Effector CD8-positive, alpha-beta T cell (primary cell): ENCODE measurements at places on chromosomes 12 and 14.

DNA sequence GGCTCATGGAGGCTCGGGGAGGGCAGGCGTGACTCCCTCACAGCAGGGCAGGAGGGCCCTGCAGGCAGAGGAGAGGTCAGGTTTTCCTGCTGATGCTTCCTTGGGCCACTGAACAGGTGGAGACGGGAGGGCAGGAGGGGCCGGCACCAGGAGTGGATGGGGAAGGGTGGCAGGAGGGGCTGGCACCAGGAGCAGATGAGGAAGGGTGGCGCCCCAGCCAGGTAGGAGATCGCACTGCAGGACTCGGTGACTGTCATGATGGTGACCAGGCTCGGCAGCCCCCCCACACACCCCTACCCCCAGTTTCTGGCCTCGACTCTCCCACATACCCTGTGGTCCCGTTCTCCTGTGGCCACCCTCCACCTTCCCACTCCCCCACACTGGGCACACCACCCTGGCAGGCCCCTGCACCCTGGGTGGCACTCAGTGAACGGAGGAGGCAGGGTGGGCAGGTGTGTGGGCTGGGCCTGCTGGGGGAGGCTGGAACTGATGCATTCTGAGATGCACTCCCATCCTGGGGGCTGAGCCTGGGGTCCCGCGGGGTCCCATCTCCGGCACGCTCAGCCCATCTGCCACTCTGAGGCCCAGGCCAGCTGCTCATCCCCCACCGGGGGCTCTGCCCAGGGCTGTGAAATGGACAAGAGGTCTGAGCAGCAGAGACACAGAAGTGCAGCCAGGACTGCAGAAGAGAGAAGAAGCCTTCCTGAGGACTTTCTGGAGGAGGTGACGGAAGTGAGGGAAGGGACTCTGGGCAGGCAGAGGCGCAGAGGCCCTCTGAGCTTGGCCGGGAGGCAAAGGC, 2.8 kb downstream of the NUDT14 start:
- no peak for DNase-seq

GRCh38 chr14:61145034-61145902, 135.9 kb downstream of the TMEM30B start:
- no peak for DNase-seq

DNA sequence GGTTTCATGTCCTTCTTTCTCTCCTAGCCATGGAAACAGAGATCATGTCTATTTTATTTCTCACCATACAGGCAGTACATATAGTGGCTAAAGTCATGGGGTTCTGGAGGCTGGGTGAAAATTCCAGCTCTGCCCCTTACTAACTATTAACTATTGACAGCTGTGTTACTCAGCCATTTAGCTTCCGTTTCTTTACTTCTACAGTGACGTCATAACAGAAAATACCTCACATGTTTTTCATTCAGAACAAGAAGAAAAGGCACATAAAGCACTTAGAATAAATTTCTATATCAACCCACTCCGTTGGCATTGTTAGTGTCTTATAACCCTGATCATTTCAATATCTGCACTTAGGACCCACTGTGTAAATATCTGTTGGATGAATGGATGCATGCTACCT, 1506.9 kb upstream of the TMEM132C start:
- no peak for DNase-seq

GRCh38 chr12:66620688-66621087, 58.2 kb downstream of the GRIP1 start:
- no peak for DNase-seq

DNA sequence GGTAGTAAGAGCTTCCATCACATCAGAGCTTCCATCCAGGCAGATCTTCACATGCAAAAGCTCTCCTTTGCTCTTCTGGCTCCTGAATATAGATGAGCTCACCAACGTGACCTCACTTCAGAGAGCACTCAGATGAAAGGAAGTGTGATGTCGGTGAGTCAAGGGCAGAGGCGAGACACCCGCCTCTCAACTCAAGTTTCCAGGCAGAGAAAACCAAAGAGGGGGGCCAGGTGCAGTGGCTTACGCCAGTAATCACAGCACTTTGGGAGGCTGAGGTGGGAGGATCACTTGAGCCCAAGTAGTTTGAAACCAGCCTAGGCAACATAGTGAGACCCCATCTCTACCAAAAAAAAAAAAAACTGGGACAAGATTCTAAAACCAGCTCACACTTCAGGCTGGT, 126.9 kb downstream of the DUSP6 start:
- no peak for DNase-seq

DNA sequence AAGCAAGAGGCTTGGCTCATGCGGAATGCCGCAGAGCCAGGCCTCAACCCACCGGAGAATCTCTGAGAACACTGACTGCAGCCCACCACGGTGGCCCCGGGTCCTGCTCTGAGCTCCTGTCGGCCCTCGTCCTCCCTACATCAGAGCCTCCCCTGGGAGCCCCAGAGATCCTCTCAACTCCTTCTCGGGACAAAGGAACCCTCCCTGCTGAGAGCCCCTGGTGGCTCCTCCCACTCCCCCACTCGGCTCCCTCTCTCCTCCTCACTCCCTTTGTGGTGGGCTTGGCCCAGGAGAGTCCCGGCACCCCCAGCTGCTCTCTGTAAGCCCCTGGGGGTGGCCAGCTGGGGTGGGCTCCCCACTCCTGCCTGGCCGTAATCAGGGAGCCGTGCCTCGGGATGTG, 11.1 kb upstream of the INF2 start:
- DNase-seq: no peak

- no peak for DNase-seq
Observed at GRCh38 chr14:78016532-78016931, 153.6 kb upstream of the NRXN3 start.

DNA sequence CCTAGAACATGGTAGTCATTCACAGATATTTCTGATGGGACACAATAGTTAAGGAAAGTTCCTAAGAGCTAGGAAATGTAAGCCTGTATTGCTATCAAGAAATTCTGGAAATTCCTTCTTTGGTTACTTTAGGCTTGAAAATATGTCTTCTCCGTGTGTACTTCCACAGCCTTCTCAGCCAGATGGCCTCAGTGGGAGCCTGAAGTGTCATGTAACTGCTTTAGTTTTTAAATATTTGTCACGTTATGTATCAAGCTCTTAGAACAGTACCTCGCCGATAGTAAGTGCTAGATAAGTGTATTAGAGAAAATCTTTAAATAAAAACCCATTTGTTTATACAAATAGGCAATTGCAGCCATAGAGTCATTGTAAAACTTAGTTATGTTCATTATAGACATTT, 95.6 kb downstream of the DERA start:
- DNase-seq: no peak

GRCh38 chr14:91264151-91265150, 19.9 kb upstream of the GPR68 start:
- DNase-seq: no peak

DNA sequence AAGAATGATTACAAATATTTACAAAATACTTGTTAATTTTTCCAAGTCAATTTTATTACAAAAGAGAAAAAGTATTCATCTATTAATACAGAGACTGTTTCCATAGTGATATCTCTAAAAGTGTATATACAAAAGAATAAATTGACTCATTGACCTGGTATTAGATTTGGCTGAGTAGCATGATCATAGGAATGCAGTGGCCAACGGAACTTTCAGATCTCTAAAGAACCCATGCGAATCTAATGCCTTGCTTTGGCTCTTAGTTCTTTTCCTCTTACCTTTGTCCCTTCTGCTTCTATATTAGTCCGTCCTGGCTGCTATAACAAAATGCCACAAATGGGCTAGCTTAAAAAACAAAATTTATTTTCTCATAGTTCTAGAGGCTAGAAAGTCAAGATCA, 717.8 kb downstream of the TMTC2 start:
- no peak for DNase-seq

- DNase-seq: no peak
Observed at GRCh38 chr14:56423544-56423943, 156.1 kb upstream of the TMEM260 start.

DNA sequence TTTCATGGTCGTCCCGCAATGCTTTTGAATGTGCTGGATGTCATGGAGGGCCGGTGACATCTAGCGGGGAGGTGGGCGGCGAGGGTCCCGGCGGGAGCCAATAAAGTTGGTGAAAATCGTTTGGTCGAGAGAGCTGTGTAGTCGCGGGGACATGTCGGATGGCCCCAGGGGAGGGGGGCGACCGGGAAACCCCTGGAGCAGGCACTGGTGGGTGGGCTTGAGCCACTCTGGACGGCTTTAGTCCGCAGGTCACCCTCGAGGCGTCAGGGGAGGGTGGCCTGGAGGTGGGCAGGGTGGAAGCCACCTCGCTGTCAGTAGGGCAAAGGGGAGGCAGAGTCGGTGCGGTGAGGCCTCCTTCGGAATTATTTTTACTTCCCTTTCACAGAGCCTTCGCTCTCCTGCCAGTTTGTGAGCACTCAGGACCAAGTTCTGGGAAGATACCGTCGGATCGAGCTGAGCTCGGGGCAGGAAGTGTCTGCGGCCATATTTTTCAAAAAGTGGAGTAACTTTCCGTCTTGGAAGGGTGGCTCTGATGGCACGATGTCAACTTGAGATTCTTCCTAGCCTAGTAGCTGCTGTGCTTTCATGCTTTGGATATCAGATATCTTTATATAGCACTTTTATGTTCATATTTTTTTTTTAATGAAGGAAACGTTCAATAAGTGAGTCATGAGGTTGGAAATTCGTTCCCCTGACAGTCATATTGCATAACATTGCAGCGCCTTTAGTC, 28.2 kb downstream of the WBP11 start:
- DNase-seq: peak; percentile 17

GRCh38 chr12:103698752-103699560, 111.9 kb downstream of the STAB2 start:
- DNase-seq: no peak

DNA sequence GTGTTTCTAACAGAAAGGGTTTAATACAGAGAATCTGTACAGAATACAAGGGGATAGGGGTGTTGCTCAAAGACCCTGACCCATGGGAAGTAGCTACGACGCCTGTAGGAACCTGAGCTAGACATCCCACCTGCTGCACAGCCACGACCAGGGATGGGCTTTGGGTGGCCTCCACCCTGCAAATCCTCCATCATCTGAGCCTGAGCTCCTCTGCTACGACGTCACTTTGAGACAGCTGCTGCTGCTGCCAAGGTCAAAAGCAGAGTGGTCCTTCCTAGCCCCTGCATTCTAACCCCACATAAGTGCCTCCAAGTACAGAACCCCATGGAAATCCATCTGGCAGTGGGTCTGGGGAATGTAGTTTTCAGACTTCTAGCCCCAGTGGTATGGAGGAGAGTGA, 43.8 kb downstream of the JAG2 start:
- no peak for DNase-seq

DNA sequence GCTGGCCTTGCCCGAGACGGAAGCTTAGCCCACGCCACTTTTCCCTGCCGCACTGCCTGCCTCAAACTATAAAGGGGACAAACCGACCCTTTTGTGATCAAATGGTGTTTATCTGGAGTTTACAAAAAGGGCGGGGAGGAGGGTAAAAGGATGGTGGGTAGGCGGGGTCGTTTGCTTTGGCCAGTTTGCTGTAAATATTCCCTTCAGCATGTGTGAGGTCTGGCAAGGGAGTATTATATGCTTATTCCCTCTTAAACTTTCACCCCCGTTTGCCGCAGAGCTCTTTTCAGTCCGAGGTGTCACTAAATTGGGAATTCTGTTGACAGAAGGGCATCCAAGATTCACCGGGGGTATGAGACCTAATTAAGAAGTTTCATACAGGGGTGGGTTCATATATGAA, 3.8 kb upstream of the TBX3 start:
- DNase-seq: no peak

DNA sequence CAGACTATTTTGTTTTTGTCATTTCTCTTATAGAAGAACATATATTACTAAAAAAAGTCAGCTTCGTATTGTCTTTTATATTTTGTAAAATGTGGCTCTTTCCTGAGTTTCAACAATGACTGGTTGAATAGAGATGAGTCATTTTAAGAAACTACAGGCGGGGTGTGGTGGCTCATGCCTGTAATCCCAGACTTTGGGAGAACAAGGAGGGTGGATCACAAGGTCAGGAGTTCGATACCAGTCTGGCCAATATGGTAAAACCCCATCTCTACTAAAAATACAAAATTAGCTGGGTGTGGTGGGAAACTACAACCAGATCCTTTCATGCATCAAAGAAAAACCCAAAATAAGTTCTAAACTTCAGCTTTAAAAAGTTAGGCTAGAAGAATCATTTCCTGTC, 28.8 kb downstream of the HECTD4 start:
- no peak for DNase-seq

DNA sequence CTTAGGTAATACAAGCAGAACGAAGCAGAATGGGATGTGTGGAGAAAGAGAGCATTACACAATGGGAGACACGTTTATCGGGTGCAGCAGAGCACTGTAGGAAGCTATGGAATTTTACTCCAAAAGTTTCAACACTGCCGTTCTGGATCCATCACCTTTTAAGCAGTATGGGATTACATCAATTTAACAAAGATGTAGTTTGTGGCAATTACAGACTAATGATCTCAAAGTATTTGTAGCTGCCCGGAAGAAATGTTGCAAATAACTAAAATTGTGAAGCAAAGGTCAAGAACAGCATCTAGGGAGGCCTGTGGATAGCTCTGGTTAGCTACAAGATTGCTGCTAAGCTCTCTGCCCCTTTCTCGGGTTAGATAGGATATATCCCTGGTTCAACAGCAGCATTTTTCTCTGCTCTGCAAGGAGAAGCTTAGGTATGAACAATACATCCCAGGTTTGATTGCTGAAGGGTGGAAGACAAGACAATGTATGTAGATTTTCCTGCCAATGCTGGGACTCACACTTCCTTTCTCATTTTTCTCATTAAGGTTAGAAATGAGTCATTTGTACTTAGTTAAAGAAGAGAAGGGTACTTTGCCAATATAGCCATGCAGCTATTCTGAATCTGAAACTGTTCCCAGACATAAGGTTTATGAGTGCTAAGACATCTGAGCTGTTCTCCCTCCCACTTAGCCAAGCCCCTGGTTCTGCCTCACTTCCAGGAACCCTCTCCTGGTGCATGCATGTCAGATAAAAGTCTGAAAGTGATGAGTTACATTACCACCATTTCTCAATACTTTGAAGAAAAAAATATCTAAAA, 75.0 kb upstream of the HIF1A start:
- DNase-seq: no peak

DNA sequence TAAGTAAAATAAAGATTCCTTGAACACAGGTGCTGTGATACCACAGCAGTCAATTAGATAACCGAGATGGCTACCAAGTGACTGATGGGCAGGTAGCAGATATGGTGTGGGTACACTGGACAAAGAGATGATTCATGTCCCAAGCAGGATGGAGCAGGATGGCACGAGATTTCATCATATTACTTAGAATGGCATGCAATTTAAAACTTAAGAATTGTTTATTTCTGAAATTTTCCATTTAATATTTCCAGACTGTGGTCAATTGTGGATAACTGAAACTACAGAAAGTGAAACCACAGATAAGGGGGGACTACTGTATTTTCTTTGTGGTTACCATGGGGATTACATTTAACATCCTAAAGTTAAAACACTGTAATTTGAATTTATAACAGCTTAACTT, 7.5 kb upstream of the ZFP36L1 start:
- no peak for DNase-seq
